ENCODE measurements at places on chromosomes 7 and 10. TPM values are rescaled to one million over a fixed set of nuclear protein-coding genes. Genes with fewer than 3 reads are reported as not detected.

The GIMAP1 gene
- not detected for polyA plus RNA-seq

GRCh38 chr7:1444925-1445322, 14.3 kb downstream of the MICALL2 start:
- no peaks in the 10 kb centered on the region for H3K36me3 ChIP-seq
- DNase-seq, result no peak
- no peaks in the 10 kb centered on the region for H3K27me3 ChIP-seq
- H3K27ac ChIP-seq, result no peak overlapping the region

- no peak overlapping the region for H3K27ac ChIP-seq
- H3K4me3 ChIP-seq, result no peak overlapping the region
- H3K4me1 ChIP-seq, result no peaks in the 10 kb centered on the region
- no peaks in the 10 kb centered on the region for H3K27me3 ChIP-seq
These were observed 505.8 kb downstream of the SUGCT start for GRCh38 chr7:40640566-40640965.

DNA sequence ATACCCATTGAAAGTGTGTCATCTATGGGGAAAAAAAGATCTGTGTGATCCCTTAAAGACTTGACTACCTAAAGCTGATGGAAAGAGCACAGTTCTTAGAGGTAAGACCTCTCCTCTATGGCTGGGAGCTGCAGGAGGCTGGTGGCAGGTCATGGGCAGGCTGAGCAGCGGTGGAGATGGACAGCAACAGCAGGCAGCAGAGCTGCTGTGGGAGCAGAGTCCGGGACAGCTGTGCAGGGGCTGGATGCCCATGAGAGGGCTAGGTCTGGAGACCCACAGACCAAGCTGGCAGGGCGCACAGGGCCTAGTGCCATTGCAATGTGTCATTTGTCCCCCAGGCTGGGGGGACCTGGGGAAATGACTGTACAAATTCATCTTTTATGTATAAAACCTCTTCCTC, 13.4 kb upstream of the EPHA1 start:
- DNase-seq, result no peak
- H3K27me3 ChIP-seq, result no peaks in the 10 kb centered on the region
- no peaks in the 10 kb centered on the region for H3K36me3 ChIP-seq
- H3K4me1 ChIP-seq, result peaks cover 2% of the 10 kb centered on the region
- no peak overlapping the region for H3K4me3 ChIP-seq
- H3K27ac ChIP-seq, result no peak overlapping the region

DNA sequence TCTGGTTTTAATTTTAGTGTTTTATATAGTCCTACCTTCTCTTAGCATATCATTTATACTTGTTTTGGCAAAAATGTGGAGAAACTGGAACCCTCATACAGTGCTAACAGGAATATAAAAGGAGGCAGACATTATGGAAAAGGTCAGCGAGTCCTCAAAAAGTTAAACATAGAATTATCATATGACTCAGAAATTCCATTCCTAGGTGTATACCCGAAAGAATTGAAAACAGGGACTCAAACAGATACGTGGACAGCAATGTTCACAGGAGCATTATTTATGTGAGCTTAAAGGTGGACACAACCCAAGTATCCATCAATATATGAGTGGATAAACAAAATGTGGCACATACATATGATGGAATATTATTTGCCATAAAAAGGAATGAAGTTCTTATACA, 51.5 kb downstream of the VAX1 start:
- no peaks in the 10 kb centered on the region for H3K4me1 ChIP-seq
- H3K4me3 ChIP-seq, result no peak overlapping the region
- no peak for DNase-seq

The TMEM72 gene
- polyA plus RNA-seq, result not detected

GRCh38 chr7:146960773-146961391, 844.3 kb downstream of the CNTNAP2 start:
- peaks cover 3% of the 10 kb centered on the region for H3K4me1 ChIP-seq
- H3K27me3 ChIP-seq, result no peaks in the 10 kb centered on the region
- H3K27ac ChIP-seq, result no peak overlapping the region
- no peaks in the 10 kb centered on the region for H3K36me3 ChIP-seq
- DNase-seq, result no peak

The ACHE gene
- polyA plus RNA-seq, result 1.4 TPM

The SLC13A1 gene
- polyA plus RNA-seq, result not detected

DNA sequence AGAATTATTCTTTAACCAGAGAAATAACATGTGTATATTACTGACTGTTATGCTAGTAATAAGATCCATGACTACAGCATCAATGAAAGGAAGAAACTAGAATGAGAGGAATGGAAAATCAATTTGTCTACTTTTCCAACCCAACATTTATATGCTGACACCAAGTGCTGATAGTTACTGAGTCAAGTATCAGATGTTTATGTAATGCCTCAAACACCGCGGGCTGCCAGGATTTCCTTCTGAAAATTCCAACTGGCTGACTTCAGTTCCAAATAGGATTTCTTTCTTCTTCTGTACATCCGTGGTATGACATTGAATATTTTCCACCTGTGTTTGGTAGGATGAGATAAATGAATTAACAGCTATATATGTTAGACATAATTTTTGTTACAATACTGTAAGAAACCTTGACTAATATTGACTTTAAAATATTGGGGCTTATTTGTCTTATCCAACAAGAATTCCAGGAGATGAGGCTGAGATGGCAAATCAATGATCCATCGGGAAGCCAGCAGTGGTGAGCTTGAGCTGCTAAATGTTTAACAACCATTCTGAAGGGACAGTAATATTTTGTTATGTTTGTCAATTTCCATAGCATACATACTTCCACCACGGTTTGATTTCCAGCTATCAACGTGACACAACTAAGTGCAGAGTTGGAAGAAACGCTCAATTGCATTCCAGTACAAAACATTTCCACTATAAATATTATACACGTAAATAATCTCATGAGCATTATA, 435.2 kb upstream of the AUTS2 start:
- H3K27me3 ChIP-seq, result no peaks in the 10 kb centered on the region
- H3K36me3 ChIP-seq, result no peaks in the 10 kb centered on the region
- DNase-seq, result no peak
- no peak overlapping the region for H3K27ac ChIP-seq
- no peak overlapping the region for H3K4me3 ChIP-seq

DNA sequence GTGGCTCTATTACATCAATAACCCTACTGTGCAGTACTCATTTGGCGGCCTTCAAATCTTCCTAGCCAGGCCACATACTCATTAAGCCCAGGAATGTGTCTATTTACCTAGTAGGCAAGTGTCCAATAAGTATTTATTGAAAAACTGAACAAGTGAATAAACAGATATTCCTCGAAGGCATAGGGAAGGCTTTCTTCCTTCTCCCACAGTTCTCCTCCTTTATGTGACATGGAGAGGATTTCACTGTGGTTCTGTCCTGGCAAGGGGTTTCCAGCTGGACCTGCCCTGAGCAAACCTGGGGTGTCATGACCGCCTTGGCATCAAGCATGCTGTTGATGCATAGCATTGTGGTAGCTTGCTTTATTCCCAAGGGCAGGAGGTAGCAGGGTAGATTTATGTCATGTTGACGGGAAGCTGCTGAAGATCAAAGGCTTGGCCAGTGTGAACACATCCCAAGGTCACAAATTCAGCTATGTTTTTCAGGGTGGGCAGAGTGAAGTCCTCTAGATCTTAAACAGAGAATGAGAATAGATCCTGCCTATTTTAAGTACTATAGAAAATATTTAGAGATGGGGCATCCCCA, 195.1 kb downstream of the INHBA start:
- H3K4me1 ChIP-seq, result no peaks in the 10 kb centered on the region
- H3K27me3 ChIP-seq, result no peaks in the 10 kb centered on the region
- no peak overlapping the region for H3K27ac ChIP-seq

- H3K36me3 ChIP-seq, result no peaks in the 10 kb centered on the region
- no peaks in the 10 kb centered on the region for H3K27me3 ChIP-seq
- no peak overlapping the region for H3K27ac ChIP-seq
- H3K4me1 ChIP-seq, result no peaks in the 10 kb centered on the region
- no peak overlapping the region for H3K4me3 ChIP-seq
- no peak for DNase-seq
These were observed 59.8 kb downstream of the ENTPD1 start for GRCh38 chr10:95815701-95816240.

DNA sequence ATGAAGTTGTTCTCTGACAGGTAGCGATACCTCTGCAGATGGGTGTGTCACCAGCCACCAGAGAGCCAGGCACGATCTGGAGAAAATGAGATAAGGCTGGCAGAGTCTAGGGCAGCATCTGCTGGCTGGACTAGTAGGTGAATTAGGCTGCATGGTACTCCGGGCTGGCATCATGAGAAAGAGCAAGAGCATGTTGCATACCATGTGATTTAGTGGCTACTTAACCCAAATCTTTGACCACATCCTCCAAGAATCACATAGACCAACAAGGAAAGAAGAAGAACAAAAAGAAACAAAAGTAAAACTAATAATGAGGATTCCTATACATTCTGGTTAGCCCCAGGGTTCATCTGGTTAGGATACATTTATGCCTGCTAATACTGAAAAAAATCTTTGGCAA, 23.4 kb upstream of the FAM170B start:
- peaks cover 2% of the 10 kb centered on the region for H3K4me1 ChIP-seq
- no peaks in the 10 kb centered on the region for H3K27me3 ChIP-seq
- no peak overlapping the region for H3K27ac ChIP-seq
- no peak for DNase-seq
- no peaks in the 10 kb centered on the region for H3K36me3 ChIP-seq

The ADCY1 gene
- 11.8 TPM for polyA plus RNA-seq

DNA sequence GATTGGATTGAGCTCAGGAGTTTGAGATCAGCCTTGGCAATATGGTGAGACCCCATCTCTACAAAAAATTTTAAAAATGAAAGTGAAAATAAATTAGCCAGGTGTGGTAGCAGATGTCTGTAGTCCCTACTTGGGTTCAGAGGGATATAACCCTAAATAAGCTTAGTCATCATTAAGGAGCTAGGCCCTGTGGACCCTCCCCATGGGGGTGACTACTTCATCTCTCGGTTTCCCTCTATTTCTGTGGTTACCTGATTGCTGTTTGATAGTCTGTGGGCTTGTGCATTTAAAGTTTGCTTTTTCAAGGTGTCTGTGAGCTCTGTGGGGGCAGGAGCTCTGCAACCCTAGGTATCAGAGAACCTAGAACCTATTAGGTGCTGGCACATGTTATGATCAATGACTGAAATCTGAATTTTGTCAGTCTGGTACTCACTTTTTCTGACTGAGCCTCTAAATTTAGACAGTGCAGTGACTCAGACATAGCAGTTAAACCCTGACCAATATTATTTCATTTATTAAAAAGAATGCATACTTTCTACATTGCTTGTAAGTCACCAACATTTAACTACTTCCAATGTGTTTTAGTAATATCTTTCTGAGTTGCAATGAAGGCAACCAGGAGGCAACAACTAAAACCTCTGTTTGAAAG, 8.1 kb upstream of the CUZD1 start:
- H3K36me3 ChIP-seq, result no peaks in the 10 kb centered on the region
- no peak for DNase-seq
- no peaks in the 10 kb centered on the region for H3K27me3 ChIP-seq
- no peak overlapping the region for H3K4me3 ChIP-seq
- H3K27ac ChIP-seq, result no peak overlapping the region

DNA sequence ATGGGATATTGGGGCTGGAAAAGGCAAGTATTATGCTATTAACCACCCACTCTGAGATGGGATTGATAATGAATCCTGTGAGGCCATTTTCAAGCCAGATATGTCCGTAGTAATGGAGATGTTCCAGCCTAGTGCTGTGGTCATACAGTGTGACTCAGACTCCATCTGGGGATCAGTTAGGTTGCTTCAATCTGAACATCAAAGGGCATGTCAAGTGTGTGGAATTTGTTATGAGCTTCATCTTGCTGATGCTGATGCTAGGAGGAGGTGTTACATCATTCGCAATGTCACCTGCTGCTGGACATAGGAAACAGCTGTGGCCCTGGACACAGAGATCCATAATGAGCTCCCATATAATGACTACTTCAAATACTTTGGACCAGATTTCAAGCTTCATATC, 144.7 kb downstream of the PLCE1 start:
- H3K4me1 ChIP-seq, result no peaks in the 10 kb centered on the region
- H3K27me3 ChIP-seq, result no peaks in the 10 kb centered on the region
- no peak overlapping the region for H3K4me3 ChIP-seq
- H3K27ac ChIP-seq, result no peak overlapping the region
- no peak for DNase-seq

GRCh38 chr7:113628948-113629847, 289.6 kb downstream of the PPP1R3A start:
- no peak overlapping the region for H3K27ac ChIP-seq
- H3K4me1 ChIP-seq, result no peaks in the 10 kb centered on the region
- H3K4me3 ChIP-seq, result no peak overlapping the region
- H3K36me3 ChIP-seq, result no peaks in the 10 kb centered on the region

DNA sequence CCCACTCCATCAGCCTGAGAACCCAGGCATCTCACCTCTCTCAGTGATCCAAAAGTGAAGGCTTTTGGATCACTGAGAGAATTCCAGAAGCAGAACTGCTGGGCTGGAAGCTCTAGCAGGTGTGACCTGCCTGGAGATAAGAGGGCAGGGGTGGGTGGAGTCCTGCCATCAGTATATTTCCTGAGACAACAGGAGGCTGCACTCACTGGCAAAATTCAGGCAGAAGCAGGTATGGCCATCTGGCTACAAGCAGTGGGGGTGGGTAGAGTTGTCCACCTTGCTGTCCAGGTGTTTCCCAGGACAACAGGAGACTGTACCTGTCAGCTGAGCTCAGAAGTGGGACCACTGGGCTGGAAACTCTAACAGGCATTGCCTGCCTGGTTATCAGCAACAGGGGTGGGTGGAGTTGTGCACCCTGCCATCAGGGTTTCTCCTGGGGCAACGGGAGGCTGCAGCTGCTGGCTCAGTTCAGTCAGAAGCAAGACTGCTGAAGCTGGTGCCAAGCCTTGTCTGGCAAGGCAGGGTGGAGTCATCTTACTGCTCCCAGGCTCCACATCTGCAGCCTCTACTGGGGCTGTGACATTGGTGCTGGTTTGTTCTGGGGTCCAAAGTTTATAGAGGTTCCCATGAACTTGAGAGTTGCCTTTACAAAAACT, 47.2 kb upstream of the SFTPD start:
- H3K27me3 ChIP-seq, result no peaks in the 10 kb centered on the region
- H3K4me1 ChIP-seq, result no peaks in the 10 kb centered on the region
- no peak for DNase-seq
- no peak overlapping the region for H3K4me3 ChIP-seq

DNA sequence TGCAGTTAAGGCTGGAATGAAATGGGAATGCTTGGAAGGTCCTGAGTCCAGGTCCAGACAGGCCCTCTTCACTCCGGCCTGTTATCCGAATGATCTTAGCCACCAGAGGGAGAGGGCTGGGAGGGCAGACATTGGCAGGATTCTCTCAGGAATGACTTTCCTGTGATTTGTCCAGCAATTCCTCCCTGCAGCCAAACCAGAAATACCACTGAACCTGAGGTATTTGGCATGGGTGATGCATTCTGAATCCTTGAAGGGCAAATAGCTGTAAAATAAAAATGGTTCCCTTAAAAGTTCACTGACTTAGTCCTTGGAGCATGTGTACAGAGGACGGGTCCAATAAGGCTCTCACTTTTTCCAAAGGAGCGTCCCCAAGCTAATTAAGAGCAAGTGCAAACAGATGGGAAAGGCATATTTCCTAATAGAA, 77.5 kb upstream of the HABP2 start:
- no peak overlapping the region for H3K4me3 ChIP-seq
- H3K36me3 ChIP-seq, result no peaks in the 10 kb centered on the region
- no peak overlapping the region for H3K27ac ChIP-seq

GRCh38 chr7:39620486-39620885, 2.9 kb upstream of the RALA start:
- peaks cover 5% of the 10 kb centered on the region for H3K4me1 ChIP-seq
- H3K27ac ChIP-seq, result no peak overlapping the region
- no peak for DNase-seq
- no peak overlapping the region for H3K4me3 ChIP-seq
- H3K27me3 ChIP-seq, result no peaks in the 10 kb centered on the region

The FAM25A gene
- not detected for polyA plus RNA-seq

Data from H1 (cell line).